Hematopoietic multipotent progenitor cell (in vitro differentiated cells): ENCODE measurements at places on chromosomes 2 and 18. TPM values are rescaled to one million over a fixed set of nuclear protein-coding genes. Genes with fewer than 3 reads are reported as not detected.

Gene ANKRD29
- total RNA-seq = under 0.01 TPM

Gene TMEM178A
- total RNA-seq = 0.81 TPM

Gene CPO
- total RNA-seq = not detected

Gene SRD5A2
- total RNA-seq = not detected

Gene SPATA3
- not detected for total RNA-seq

Gene RIT2
- not detected for total RNA-seq

DNA sequence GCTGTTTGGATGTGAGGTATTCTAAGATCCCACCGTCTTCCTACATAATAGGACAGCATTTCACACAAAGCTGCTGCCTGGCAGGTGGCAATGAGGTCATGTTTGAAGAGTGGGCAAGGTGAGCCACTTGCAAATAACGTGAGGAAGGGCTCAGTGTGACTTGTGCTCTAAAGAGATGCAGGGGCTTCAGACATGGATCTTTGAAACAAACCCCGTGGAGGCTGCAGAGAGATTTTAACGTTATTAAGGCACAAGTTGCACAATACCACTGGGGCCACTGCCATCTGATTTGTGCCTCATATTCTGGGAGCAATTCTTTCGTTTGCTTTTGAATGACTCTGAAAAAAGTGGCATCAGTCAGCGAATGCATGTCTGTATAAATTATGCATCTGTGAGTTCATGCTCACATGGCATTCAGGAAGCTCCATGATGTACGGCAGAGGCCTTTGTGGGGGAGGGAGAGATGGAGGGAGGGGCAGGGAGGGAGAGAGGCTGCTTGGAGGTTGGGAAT, 362.0 kb downstream of the SOX11 start:
- no peak for DNase-seq

DNA sequence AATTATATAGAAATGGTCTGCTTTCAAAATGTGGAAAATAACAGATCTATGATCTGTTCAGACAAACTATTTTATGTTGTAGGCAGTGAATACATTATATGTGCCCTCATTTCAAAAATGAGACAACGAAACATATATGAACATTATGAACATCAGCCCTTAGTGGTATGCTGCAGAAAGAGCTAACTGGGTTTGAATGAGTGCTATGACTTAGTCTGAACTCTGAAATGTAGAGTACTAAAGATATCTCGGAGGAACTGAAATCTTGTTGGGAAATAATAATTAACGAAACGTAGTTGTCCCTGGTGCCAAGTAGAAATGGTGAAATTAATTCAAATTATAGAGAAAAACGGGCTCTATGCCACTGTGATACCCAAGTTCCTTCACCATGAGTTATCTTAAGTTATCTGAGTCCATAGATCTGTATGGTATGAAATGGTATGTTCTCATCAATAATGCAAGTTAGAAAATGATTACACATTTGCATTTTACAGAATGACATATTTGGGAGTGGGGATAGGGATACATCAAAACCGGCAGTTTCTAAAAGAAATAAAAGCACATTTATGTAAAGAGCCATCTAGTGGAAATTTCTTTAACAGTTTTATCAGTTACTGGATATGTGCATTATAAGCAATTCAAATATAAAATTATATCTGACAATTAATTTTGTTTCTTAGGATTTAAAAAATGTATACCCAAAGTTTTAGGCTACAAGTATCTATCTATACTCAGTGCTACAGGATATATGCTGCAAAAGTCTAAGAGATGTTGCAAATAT, 26.7 kb downstream of the STARD6 start:
- DNase-seq = no peak

DNA sequence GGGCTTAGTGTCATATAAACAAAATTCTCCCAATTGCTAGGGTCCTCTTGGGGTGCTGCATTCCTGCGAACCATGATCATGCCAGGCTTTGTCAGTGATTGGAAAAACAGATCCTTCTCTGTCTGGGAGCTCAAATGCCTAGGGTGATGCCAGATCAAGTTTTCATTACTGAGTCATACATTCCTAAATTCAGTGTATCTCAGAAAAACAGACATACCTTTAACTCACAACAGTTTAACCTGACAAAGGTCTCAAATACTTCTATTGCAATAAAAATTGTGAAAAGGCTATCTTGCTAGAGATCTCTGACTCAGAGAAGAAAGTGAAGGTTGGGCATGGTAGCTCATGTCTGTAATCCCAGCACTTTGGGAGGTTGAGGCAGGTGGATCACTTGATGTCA, 86.9 kb downstream of the SH3YL1 start:
- no peak for DNase-seq

- no peak for DNase-seq
These were observed 315.2 kb upstream of the ZEB2 start for GRCh38 chr2:144834998-144835633.

GRCh38 chr2:199612509-199613130, 154.9 kb upstream of the SATB2 start:
- DNase-seq = no peak

DNA sequence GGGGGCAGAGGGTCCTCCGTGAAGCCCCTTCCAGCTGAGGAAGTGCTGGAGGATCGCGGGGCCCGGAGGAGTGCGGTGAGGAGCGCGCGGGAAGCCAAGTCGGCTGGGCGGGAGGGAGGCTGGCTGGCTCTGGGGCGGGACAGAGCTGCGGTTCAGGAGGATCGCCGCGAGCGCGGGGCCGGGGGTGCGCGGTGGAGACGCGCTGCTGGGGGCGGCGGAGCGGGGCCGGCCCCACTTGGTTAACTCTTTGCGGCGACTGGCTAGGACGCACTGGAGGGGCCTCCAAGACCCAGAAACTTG, 464 bp downstream of the CYBRD1 start:
- DNase-seq = peak; percentile 37

- no peak for DNase-seq
These were observed 269.4 kb upstream of the CCDC68 start for GRCh38 chr18:55228707-55229106.

DNA sequence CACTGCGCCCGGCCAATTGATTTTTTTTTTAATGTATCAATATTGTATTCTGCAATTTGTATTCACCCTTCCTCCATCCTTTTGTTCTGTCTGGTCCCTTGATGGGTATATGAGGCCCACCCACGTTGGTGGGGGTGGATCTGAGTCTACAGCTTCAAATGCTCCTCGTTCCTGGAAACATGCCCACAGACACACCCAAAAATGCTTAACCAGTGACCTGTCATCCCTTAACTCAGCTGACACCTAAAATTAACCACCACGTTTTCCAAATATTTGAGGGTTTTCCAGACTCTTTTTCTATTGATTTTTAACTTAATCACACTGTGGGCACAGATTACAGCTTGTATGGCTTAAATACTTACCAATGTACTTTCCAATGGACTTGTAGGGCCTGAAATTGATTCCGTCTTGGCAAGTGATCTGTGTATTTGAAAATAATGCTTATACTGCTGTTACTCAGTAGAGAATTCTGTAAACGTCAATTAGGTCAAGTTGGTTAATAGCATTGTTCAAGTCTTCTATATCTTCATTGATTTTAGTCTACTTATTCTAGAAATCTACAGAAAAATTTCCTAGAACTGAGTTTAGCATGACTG, 34.4 kb upstream of the CYP27C1 start:
- no peak for DNase-seq

DNA sequence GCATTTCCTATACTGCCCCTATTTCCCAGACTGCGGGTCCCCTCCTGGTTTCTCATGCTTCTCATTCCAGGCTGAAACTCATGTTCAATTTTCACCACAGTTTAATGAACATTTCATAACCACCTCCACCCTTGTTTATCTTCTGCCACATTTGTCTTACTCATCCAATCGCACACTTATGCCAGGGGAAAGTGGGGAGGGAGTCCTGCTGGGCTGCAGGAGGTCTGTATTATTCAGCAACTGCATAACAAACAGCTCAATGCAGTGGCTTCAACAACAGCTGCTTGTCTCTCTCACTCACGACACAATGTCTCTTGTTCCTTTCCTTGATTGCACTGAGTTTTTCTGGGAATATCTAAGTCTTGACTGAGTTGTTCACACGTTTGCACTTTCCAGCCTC, 106.0 kb downstream of the ZNF519 start:
- no peak for DNase-seq
